ENCODE measurements at places on chromosomes 2 and 18.

- DNase-seq, result no peak
These were observed 69.9 kb upstream of the SMAD7 start for GRCh38 chr18:49020621-49021021.

- no peak for DNase-seq
These were observed 94.1 kb downstream of the BIN1 start for GRCh38 chr2:127012868-127013267.

- no peak for DNase-seq
These were observed 92.7 kb upstream of the KLF7 start for GRCh38 chr2:207258263-207258991.

DNA sequence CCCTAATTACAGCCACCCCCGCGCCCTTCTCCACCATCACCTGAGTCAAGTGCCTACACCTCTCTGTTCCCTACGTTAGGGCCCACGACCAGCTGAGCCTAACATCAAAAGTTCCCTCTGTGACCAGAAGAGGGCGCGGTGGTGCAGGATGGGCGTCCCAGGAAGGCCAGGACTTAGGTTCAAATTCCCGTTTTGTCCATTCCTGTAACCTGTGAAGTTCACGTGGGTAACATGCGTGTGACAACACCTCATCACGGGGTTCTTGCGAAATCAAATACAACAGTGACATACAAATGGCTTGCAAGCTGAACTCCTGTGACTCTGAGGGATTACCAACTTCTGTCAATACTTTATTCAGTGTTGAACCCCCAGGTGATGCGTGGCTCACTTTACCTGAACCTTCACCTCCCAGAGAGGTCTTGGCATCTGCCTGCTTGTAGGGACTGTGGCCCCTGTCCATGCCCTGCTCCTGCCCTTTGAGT is 207.9 kb downstream of the ARL4C start:
- peak; percentile 50 for DNase-seq

DNA sequence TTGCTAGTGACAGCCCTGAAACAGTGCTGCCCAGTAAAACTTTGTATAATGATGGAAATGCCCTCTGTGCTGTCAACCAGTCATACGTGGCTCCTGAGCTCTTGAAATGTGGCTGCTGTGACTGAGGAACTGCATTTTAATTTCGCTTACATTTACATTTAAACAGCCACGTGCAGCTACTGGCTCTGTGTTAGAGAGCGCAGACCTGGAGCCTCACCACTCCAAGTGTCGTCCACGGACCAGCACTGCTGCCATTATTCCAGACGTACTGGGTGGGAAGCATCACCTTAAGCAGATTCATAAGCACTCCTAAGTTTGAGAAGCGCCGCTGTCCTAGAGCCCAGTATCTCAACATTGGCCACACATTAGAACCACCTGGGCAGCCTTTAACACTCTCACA is 77.0 kb upstream of the MGAT4A start:
- no peak for DNase-seq

GRCh38 chr2:22628221-22628620 is 756.8 kb upstream of the KLHL29 start:
- no peak for DNase-seq
